ENCODE measurements at places on chromosomes 6 and 20.

DNA sequence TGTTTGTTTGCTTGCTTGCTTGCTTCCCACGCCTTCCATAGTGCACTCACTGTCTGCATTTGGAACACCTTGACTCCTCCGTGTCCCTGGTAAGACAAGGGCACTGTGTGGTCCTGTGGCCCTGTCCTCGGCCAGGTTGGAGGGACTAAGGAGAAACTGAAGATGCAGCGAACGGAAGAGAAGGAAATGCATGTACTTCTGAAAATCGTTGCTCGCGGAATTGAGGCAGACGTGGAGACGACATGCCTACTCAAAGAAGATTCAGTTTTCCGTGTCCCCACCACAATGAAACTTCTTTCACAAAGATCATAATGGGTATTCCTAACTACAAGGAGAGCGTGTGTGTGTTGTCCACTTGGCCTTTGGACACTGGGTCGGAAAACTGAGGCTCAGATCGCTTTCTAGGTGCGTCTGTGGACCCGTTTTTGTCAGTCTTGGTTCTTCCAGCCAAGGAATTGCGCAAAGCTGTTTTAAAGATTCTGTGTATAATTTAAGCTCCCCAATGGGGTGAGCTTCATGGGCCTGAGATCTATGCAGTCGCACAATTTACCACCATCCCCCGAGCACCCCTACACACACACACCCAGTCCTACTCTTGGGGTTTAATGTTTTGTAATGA is 120.4 kb upstream of the ZNF184 start:
- DNase-seq = peak; percentile 38

DNA sequence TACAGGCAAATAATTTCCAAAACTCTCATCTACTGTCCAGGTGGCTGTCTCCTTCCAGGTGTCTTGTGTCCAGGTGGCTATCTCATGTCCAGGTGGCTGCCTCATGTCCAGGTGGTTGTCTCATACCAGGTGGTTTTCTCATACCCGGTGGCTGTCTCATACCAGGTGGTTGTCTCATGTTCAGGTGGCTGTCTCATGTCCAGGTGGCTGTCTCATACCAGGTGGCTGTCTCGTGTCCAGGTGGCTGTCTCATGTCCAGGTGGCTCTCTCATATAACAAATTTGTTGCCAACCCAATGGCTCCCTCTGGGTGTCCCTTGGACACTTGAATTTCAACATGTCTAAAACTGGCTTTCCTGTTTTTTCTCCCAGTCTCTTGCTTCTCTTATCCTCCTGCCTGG is 14.3 kb upstream of the SLC22A3 start:
- no peak for DNase-seq

GRCh38 chr6:116512734-116513133 is 1.3 kb downstream of the CALHM5 start:
- DNase-seq = no peak

DNA sequence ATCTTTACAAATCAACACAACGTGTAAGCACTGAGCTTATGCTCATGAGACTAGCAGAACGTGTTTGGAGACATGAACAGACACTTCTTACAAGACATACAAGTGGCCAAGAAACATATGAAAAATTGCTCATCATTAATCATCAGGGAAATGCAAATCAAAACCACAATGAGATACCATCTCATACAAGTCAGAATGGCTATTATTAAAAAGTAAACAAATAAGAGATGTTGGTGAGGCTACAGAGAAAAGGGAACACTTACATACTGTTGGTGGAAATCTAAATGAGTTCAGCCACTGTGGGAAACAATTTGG is 327.9 kb upstream of the SOX4 start:
- peak; percentile 35 for DNase-seq

DNA sequence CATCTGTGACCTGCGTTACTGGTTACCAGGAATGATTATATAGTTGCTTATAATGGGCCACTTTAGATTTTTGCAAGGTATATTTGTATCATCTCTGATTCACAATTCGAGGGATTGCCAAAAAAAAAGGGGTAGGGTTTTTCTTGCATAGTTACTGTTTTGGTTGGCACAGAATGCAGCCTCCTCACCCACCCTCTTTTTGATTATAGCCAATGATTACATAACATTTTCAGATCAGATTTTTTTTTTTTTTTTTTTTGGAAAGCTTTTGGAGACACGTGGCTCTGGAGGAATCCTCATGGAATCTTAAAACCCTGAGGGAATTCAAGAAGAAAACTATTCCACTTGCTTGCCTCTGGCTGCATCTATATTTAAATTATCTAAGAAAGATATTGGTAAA is 53.7 kb downstream of the UST start:
- no peak for DNase-seq

GRCh38 chr6:12546410-12547002 is 170.1 kb upstream of the PHACTR1 start:
- peak; percentile 21 for DNase-seq

DNA sequence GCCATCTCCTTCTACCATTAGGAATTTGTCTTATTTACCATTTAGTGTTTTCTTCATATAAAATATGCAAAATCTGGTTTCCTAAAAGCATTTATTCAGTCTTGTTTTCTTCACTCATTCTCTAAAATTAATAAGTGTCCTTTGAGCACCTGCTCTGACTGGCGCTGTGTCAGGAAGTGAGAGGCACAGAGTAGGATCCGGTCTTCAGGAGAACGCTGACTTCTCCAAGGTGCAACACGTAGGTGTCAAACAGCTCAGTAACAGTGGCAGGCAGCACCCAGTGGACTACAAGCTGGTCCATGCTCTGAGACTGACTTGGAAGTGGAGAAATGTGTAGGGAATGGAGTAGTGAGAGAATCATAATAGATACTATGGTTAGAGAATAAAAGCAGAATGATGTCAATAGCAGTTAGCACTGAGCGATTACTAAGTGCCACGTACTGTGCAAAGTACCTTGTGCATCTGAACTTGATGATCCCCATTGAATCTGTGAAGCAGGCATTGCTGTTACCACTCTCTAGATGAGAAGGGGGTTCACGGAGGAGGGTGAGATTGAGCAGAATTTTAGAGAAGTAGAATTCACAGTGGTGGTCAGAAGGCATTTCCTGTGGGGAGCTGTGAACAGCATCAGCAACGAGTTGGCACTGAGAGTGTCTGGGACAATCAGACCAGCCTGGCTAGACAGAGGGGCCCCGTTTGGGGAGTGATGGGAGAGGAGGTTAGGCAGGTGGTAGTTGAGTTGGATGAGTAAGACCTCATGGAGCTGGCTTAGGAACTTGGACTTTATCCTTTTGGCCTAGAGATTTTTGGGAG is 569.8 kb downstream of the QKI start:
- no peak for DNase-seq

- no peak for DNase-seq
These were observed 82.2 kb downstream of the ANKRD60 start for GRCh38 chr20:58146081-58146745.

GRCh38 chr20:50582591-50583234 is 72.5 kb downstream of the PTPN1 start:
- no peak for DNase-seq

DNA sequence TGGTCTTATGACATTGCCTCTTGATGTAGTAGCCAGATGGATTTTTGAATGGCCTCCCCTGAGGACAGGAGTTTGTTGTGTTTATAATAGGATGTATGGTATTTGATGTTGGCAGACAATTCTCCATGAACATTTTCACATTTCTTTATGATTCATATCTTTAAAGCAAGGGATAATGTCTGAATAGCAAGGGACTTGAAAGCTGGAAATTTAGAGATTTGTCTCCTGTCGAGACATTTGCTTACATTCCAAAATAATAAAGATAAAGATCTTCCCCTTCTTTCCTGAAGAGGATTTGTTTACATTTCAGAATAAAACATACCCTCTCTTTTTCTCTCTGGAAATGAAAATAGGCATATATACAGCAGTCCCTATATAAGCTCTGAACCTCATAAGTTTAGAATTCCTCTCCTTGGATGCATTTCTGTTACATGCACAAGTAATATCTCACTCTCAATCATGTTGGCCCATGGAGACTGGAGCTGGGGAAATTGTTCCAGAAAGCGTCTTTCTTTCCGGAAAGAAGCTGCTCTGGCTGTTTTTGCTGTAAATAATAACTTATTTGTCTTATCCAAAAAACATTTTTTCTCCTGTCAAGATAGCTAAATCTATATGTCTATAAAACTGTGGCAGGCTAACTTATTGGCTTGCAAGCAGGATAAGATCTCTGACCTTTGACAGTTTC is 42.5 kb upstream of the ASCC3 start:
- no peak for DNase-seq

- peak; percentile 48 for DNase-seq
These were observed at the start of gene HELZ2 for GRCh38 chr20:63574156-63574828. Gene HELZ2, minus strand, starts transcription at chr20:63574239. Its CDS starts 1,854 bp downstream, at chr20:63572385.

- peak; percentile 76 for DNase-seq
These were observed 194.6 kb upstream of the CITED2 start for GRCh38 chr6:139568956-139569538.

- no peak for DNase-seq
These were observed 22.0 kb upstream of the TXNDC5 start for GRCh38 chr6:7932625-7933024.

DNA sequence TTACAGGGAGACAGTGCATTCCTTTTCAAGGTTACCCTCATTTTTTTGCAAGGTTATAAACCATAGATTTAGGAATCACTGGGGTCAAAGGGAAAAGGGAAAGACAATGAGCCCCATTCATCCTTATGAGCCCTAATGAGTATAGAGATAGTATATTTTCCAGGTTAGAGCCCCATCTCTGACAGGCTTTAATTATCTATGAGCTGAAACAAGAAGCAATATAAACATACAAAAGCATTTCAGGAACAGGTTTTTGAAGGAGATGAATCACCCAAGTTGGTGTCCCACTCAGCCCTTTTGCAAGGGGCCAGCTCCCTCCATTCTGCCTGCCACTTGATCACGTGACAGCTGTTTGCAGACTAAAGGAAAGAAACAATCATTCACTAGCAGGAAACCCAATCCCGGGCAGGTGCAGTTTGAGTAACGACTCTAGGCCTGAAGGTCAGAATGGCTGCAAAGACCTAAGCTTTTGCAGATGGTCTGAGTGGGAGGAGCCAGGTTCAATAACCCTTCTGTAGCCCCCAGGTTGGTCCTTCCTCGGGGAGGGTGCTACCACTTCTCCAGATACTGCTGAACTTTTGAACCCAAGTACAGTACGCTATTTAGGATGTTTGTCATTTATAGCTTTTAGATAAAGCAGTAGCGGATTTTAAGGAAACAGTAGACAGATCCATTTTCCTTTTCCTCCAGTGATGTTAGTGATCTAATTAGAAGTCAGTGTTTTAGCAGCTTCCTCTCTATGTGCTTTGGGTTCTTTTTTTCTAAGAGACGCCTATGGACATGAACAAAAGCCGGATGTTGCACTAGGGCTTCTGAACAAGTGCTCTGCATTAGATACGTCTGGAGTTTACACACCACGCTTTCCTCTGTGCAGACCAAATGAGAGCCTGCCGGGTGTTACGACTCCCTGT is 253.2 kb downstream of the SOX4 start:
- no peak for DNase-seq

All from foreskin fibroblast (primary cell).